ENCODE measurements at places on chromosomes 11 and 22.

- DNase-seq, result no peak
Measured at GRCh38 chr22:36840106-36840505, 20.7 kb upstream of the NCF4 start.

DNA sequence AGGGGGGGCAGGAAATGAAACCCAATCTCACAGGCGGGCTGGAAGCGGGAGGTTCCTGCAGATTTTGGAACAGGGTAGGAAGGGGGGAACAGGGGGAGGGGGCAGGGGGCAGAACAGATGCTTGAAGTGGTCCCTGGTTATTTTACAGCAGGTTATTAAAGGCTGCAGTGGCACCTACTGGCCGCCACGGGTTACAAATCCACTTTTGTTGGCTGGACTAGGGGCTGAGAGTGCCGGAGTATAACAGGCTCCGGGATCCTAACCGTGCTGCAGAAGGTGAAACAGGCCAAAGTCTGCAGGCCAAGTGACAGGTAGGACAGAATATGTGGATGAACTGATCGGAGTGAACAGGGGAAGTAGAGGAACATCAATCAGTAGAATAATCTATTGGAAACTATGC is 2.5 kb downstream of the ROBO3 start:
- DNase-seq, result no peak

DNA sequence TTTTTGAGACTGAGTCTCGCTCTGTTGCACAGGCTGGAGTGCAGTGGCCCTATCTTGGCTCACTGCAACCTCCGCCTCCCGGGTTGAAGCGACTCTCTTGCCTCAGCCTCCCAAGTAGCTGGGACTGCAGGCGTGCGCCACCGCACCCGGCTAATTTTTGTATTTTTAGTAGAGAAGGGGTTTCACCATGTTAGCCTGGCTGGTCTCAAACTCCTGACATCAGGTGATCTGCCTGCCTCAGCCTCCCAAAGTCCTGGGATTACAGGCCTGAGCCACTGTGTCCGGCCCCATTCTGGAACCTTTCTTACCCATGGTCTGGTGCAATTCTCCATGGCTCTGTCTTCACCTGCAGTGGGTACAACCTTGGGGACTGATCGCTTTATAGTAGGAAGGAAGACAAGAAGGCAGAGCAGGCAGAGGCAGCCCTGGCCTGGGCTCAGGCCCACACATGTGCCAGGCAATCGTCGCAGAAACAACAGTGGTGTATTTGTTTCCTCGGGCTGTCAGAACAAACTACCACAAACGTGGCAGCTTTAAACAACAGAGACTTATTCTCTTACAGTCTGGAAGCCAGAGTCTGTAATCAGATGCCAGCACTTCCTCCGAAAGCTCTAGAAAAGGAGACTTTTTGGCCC is 4.0 kb upstream of the PTGDR2 start:
- DNase-seq, result no peak

DNA sequence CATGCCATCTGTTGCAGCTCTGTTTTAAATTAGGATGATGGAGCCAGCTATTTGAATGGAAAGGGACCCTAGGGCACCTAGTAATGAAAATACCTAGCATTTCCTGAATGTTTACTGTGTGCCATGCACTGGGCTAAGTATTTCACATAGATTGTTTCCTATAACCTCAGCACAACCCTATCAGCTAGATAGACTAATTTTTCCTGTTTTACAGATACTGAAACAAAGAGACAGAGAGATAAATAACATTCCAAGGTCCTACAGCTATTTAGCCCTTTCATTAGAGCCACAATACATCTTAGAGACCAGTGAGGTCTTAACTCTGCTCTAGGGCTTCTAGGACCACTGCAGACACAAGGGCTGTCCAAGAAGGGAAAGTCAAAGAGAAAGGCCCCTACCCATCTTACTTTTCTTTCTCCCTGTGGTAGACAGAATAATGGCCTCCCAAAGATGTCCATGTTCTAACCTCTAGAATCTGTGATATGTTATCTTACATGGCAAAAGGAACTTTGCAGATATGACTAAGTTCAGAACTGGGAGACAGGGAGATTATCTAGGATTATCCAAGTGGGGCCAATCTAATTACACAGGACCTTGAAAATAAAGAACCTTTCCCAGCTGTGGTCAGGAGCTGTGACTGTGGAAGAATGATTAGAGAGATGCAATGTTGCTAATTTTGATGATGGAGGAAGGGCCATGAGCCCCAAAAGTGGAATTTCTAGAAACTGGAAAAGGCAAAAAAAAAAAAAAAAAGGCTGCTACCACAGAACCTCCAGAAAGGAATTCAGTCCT is 157.0 kb downstream of the CCDC34 start:
- no peak for DNase-seq

GRCh38 chr22:44991218-44991617 is 18.6 kb downstream of the PHF21B start:
- DNase-seq, result no peak

DNA sequence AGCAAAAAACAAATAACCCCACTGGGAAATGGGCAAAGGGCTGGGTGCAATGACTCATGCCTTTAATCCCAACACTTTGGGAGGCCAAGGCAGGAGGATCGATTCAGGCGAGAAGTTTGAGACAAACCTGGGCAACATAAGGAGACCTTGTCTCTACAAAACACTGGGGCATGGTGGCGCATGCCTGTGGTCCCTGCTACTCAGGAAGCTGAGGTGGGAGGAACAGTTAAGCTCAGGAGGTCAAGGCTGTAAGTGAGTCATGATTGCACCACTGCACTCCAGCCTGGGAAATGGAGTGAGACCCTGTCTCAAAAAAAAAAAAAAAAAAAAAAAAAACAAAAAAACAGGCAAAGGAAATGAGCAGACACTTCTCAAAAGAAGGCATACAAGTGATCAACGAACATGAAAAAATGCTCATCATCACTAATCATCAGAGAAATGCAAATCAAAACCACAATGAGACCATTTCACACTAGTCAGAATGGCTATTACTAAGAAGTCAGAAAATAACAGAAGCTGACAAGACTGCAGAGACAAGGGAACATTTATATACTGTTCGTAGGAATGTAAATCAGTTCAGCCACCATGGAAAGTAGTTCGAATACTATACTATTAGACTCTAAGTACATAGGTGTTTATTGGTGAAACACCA is 48.2 kb upstream of the SMCO4 start:
- DNase-seq, result no peak

- DNase-seq, result no peak
Measured at GRCh38 chr11:3795131-3796001, 2.0 kb downstream of the NUP98 start.

GRCh38 chr11:130404727-130405126 is 23.7 kb downstream of the ADAMTS8 start:
- DNase-seq, result no peak

- DNase-seq, result no peak
Measured at GRCh38 chr11:88188932-88189253, 13.7 kb upstream of the RAB38 start.

DNA sequence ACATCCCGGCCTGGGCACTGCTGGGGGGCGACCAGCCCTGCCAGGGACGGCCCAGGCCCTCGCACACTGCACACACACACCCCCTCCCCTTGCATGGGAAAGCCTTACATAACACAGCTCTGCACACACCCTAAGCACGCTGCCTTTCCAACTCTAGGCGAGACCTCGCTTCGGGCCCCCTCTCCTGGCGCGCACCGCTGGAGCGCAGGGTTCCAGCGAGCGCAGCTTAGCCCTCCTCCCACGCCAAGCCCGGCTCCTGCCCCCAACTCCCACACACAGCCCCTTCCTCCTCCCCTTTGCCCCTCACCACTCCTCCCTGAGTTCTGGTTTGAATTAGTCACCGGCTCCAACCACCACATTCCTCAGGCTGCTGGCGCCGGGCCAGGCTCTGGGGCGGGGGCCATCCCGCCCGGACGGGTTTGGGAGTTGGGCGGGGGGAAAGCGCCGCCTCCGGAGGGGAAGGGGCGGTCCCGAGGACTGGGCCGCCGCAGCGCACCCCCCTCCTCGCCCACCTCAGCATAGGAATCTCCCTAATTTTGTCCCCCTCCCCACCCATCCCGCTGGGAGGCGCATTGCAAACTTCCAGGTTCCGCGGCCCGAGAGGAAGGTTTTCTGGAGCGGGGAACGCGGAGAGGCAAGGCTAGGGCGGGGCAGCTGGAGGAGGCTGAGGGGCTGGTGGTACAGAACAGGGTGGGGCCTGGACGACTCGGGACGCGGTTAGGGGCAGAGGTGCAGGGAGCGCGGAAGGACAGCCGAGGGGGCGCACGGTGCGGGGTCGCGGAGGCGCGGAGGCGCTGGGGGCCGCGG is 966 bp downstream of the AHNAK start:
- DNase-seq, result no peak

DNA sequence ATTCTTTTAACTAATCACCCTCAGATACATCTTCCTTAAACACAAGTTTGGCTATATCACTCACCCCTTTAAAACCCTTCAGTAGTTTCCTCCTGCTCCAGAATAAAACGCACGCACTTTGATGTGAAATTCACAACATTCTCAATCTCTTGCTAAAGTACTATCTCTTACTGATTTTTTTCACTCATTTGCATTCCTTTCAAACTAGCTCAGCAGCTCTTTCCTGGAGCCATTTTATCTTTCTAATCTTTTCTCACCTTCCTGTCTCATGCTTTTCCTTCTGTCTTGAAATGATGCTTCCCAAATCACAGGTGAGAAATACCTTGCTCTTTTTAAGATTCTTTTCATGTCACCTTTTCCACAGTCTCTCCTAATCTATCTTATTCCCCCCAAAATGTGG is 1074.4 kb downstream of the DLG2 start:
- no peak for DNase-seq

GRCh38 chr11:117882311-117882905 is 6.0 kb upstream of the FXYD6 start:
- no peak for DNase-seq

GRCh38 chr11:7501894-7502293 is 11.9 kb upstream of the PPFIBP2 start:
- DNase-seq, result no peak

GRCh38 chr22:43777286-43777685 is 34.8 kb downstream of the EFCAB6 start:
- no peak for DNase-seq

DNA sequence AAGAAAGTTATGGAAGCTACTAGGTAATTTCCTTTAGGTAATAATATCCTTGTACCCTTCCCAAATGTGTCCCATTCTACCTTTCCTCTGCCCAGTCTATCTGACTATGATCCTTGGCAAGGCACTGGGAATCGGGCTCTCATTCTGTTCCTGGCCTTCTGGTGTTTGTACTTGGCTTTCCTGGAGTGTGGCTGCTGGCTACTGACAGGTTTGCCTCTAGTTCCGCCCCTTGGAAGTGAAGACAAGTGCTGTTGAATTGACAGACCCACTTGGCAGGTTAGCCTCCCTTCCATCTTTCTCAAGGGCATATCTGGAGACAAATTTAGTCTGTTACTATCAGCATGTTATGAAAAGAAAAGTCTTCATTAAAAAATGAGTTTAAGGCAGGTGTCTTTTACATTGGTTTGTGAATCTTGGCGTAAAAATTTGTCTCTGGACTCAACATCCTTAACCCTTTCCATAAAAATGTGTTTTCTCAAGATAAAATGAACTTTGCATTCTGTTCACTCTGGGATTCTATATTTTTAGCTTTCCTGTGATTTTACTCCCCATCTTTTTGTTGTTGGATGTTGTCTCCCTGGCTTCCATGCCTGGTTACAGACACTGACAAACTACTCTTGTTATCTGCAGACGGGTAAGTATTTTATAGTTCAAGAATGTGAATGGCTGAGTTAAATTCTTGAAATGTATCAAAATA is 287.4 kb upstream of the PDGFD start:
- DNase-seq, result no peak

DNA sequence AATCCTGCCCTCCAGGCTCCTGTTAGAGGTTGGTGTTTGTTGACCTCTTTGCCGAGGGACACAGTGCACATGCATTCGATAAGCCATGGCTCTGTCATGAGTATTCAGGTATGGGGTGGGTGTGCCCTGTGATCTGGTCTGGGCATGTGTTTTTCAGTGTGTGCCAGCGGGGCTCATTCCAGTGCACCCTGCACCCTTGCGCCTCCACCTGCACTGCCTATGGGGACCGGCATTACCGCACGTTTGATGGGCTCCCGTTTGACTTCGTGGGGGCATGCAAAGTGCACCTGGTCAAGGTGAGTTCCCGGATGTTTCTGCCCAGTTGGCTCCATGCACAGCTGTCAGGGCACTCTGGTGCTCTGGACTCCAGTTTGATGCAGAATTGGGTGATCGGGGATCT is 44.2 kb downstream of the OTOG start:
- DNase-seq, result no peak

GRCh38 chr11:75878933-75879332 is 63.9 kb downstream of the UVRAG start:
- DNase-seq, result no peak

GRCh38 chr11:6397156-6397555 is 6.9 kb downstream of the SMPD1 start:
- no peak for DNase-seq

DNA sequence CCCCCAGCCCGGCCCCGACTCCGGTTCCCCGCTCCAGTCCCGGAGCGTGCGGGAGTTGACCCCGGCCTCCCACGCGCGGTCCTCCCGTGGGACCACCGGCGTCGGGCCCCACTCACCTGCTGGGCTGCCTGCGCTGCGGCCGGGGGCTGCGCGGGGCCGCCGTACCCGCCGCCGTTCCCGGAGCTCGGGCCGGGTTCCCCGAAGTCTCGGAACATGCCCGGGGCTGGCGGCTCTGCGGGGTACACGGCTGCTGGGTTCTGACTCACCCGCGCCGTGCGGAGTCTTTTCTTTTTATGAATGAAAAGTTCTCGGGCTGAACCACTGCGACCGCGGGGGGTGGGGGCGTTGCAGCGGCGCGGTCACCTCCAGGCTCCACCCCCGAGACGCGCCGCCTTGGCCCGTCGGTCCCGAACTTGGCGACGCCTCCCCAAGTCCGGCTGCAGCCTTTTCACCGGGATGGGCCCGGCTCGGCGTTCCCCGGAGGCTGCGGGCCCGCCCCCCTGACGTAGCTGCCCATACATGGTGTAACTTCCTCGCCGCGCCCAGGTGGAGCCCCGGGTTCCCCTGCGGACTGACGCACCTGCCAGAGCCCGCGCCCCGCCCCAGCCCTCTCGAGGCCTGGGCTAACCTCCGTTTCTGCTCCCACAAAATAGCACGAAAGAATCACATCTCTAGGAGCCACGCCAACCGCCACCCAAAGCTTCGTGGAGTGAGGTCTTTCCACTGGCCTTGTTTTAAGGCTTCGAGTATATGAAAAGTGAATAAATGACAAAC is at the start of gene FOSL1:
Gene FOSL1 (minus strand): TSS at position 264 of the 774 bp plus-strand sequence. CDS start 49 bp downstream, at position 215.
- no peak for DNase-seq

DNA sequence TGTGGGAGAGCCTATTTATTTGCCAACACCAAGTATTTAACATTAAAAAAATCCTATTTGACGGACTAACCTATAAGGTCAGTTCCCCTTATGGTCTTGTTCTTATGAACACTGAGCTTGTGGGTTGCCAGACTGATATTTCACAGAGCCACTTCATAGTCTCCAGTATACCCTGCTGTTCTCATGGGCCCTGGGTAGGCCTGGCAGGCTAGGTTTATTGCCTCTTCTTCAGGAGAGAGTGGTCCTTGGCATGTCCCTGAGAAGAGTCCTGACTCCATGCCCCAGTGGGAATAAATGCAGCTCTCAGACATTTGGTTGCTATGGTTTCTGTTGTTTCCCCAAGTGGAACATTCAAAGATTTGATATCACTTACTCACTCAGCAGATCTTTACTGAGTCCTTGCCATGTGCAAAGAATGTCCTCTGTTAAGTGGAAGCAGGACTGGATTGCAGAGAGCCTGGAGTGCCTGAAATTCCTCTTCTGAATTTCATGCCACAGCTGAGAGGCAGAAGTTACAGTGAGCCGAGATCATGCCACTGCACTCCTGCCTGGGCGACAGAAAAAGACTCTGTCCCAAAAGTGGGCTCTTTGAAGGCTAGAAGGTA is 15.7 kb downstream of the SLC5A1 start:
- peak; percentile 27 for DNase-seq

Measured in NCI-H187 treated with DMSO at 0.1 percent for 48 hours (cell line).